Stimulated activated CD4-positive, alpha-beta T cell treated with anti-CD3 and anti-CD28 coated beads, Interleukin-12 subunit alpha, Interleukin-12 subunit beta, amount 100 ng/mL, for 4 hours (primary cell): ENCODE measurements at places on chromosomes 12 and 14.
A peak's percentile ranks its signal among the peaks of the same experiment; 100 is the strongest.

GRCh38 chr14:72291908-72292688 lies 359.9 kb downstream of the RGS6 start:
- DNase-seq: no peak

- no peak for DNase-seq
These were observed 21.1 kb downstream of the GSC start for GRCh38 chr14:94748667-94749347.

DNA sequence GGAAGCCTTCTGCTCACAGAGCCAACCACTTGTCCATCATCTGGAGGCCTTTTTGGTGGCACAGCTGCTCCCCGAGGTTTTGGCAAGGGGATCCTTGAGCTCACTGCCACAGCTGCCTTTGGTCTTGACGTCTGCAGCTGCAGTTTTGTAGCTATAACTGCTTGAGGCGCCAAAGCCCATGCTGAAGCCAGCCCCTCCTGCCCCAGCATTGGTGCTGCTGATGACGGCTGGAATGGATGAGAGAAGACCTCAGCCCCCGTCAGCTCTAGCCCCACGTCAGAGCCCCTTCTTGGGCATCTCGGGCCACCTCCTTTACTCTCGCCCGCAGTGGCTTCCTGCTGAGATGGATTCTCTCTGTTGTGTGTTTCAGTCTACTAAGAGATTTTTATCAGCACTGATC lies 12.3 kb upstream of the KRT74 start:
- DNase-seq: peak; percentile 6

GRCh38 chr14:29716150-29716549 lies 211.5 kb downstream of the PRKD1 start:
- DNase-seq: no peak

DNA sequence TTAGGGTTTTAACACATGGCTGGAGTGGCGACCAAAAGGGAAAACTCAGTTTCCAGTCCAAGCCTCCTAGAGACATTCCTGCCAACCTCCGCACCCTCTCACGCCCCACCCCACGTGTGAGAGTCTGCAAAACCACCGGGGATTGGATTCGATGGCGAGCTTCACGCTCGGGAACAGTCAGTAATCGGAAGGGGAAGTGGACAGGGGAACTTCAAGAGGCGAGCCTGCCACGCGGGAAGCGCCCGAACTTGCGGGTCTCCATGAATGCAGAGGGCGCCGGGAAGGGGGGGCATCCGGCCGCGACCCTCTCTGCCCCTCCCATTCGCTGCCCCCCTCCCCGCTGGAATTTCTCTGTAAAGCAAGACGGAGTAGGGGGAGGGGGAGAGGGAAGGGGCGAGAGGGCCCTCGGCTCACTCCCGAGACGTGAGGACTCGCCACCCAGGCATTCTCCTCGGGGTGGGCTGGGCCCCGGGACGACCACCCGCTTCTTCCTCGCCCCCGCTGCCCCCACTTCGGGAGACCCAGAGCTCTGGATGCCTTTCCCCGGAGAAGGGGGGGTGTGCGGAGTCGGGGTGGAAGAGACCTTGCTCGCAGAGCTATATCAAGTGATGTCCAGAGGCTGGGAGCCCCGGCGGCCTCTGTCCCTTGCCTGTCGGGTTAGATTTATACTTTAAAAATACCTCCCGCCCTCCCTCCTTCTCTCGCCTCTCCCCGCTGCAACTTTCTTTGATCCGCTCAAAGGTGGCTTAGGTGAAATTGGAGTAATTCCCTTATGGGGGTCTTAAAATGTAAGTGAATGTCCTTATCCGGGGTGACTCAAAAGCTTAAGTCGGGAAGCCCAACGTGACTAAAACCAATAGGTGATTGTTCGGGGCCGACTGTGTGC lies 2.5 kb upstream of the CCND2 start:
- peak; percentile 56 for DNase-seq
